Cardiac muscle cell (in vitro differentiated cells and primary cell): ENCODE measurements at places on chromosomes 13 and 19. TPM values are rescaled to one million over a fixed set of nuclear protein-coding genes. Genes with fewer than 3 reads are reported as not detected.

DNA sequence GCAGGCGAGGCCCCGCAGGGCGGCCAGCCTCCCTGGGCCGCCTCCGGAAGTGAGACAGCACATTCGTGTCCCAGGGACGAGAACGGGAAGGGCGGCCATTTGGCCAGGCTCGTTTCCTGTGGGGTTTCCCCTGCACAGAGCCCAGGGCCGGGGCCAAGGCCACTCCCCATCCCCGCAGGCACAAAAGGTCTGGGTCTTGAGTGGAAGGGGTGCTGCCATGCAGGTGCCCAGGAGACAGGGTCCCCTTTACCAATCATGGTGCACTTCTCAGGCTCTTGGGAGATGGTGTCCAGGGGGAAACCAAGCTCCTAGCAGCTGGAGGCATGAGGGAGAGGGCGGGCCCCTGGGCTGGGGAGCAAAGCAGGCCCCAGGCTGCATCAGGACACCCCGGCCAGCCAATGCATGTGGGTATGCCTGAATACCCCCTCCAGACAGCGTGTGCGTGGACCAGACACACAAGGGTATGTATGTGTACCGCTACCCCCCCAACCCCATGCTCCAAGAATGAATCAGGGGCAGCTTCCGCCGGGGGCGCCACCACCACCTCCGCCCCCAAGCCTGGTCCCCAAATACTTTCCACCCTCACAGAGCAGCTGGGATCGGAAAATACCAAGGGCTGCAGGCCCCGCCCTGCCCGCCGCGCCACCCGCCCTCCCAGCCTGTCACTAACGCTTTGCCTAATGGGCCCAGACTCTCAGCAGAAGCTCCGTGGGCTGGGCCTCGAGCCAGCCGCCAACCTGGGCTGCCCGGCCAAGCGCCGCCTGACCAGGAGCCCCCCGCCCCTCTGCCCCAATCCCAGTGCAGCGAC, 37.6 kb upstream of the NANOS3 start:
- no peaks in the 10 kb centered on the region for H3K27me3 ChIP-seq
- no peak overlapping the region for H3K27ac ChIP-seq
- peak; percentile 86 for DNase-seq
- H3K4me3 ChIP-seq, result no peak overlapping the region
- peaks cover 3% of the 10 kb centered on the region for H3K36me3 ChIP-seq
- peaks cover 23% of the 10 kb centered on the region for H3K4me1 ChIP-seq

GRCh38 chr13:84399320-84400085, 517.2 kb upstream of the SLITRK1 start:
- H3K27me3 ChIP-seq, result no peaks in the 10 kb centered on the region
- no peaks in the 10 kb centered on the region for H3K36me3 ChIP-seq
- DNase-seq, result no peak
- no peak overlapping the region for H3K27ac ChIP-seq
- H3K4me3 ChIP-seq, result no peak overlapping the region
- no peaks in the 10 kb centered on the region for H3K4me1 ChIP-seq

GRCh38 chr13:35912841-35913240, 218.3 kb downstream of the DCLK1 start:
- no peak overlapping the region for H3K4me3 ChIP-seq
- H3K27ac ChIP-seq, result no peak overlapping the region
- no peaks in the 10 kb centered on the region for H3K27me3 ChIP-seq
- H3K4me1 ChIP-seq, result no peaks in the 10 kb centered on the region

- H3K27me3 ChIP-seq, result no peaks in the 10 kb centered on the region
- peaks cover 13% of the 10 kb centered on the region for H3K4me1 ChIP-seq
- peak overlapping the region; percentile 98 for H3K27ac ChIP-seq
- no peaks in the 10 kb centered on the region for H3K36me3 ChIP-seq
- H3K4me3 ChIP-seq, result peak overlapping the region; percentile 85
These were observed 1.2 kb upstream of the ING1 start for GRCh38 chr13:110712081-110712848.

- H3K36me3 ChIP-seq, result no peaks in the 10 kb centered on the region
- no peak within 1 kb of the TSS for H3K27ac ChIP-seq
- DNase-seq, result no peak
- H3K27me3 ChIP-seq, result peaks cover 4% of the 10 kb centered on the region
- no peaks in the 10 kb centered on the region for H3K4me1 ChIP-seq
These were observed at the start of gene KLK12 for GRCh38 chr19:51034704-51035103. Gene KLK12 (minus strand): TSS chr19:51035002. CDS start chr19:51034621, 381 bp downstream.

GRCh38 chr19:934197-934840, 8.5 kb downstream of the ARID3A start:
- H3K27me3 ChIP-seq, result no peaks in the 10 kb centered on the region
- DNase-seq, result no peak
- H3K36me3 ChIP-seq, result peaks cover 20% of the 10 kb centered on the region
- no peak overlapping the region for H3K4me3 ChIP-seq

The KLF1 gene
- polyA plus RNA-seq, result 1.3 and 1.4 TPM in 2 replicates

- no peak overlapping the region for H3K27ac ChIP-seq
- no peaks in the 10 kb centered on the region for H3K4me1 ChIP-seq
- DNase-seq, result no peak
- H3K36me3 ChIP-seq, result no peaks in the 10 kb centered on the region
These were observed 1992.9 kb upstream of the PCDH20 start for GRCh38 chr13:63408331-63409189.

The RNASEH2B gene
- 21.1 and 33.1 TPM in 2 replicates for polyA plus RNA-seq

DNA sequence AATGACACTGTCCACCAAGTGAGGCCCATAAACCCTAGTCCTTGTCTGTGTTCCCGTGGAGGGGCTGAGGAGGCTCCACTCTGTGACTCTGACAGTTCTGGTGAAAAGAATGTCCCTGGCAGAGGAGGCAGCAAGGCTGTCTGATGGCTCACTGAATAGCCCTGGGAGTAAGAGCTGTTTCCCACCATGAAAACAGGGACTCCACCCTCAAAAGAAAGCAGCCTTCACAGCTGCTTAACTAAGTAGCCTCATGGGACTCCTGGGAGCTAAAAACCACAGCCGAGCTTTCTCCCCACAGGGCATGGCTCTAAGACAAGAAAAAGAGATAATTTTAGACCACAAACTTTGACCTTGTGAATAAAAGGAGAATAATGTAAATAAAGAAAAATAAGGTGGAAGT, 135.1 kb upstream of the FRY start:
- no peak overlapping the region for H3K27ac ChIP-seq
- no peaks in the 10 kb centered on the region for H3K36me3 ChIP-seq
- no peak overlapping the region for H3K4me3 ChIP-seq
- H3K27me3 ChIP-seq, result no peaks in the 10 kb centered on the region
- peaks cover 17% of the 10 kb centered on the region for H3K4me1 ChIP-seq

The FCHO1 gene
- polyA plus RNA-seq, result 2.5 and 4.3 TPM in 2 replicates

DNA sequence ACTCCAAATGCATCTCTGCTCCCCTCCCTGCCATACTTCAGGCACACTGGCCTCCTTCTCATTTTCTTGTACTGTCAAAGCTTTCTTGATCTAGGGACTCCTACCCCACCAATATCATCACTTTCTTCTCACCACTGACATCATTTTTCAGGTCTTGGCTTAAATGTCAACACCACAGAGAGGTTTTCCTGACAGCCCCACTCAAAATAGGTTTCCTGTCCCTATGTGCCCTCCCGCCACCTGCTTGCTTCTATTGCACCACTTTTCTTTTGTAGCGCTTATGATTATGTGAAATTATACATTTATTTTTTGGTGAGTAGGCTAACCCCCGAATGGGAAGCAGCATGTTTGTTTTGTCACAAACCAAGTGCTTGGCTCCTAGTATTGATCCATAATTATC, 164.6 kb downstream of the NDFIP2 start:
- no peaks in the 10 kb centered on the region for H3K36me3 ChIP-seq
- peak overlapping the region; percentile 36 for H3K27ac ChIP-seq
- peaks cover 9% of the 10 kb centered on the region for H3K4me1 ChIP-seq
- no peak overlapping the region for H3K4me3 ChIP-seq
- no peak for DNase-seq
- H3K27me3 ChIP-seq, result no peaks in the 10 kb centered on the region

DNA sequence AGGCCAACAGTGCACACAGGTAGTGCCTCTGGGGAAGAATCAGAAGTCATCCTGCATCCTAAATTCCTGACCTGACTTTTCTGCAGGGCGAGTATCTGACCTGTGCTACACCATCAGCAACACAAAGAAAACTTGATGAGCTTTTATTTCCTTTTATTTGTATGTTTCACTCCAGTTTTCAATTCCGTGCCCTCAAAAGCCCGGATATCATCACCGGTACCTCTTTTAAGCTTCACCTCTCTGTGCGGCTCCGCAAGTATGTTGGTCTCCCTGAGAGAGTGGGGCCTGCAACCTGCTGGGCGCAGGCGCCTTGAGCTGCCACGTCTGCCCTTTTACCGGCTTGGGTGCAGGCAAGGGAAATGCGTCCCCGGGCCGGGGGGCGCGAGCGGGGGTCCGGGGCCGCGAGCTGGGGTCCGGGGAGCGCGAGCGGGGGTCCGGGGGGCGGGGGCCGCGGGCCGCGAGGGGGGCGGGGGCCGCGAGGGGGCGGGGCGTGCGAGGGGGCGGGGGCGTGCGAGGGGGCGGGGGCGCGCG, 4.3 kb upstream of the DUXA start:
- no peaks in the 10 kb centered on the region for H3K36me3 ChIP-seq
- no peaks in the 10 kb centered on the region for H3K4me1 ChIP-seq
- H3K27me3 ChIP-seq, result no peaks in the 10 kb centered on the region
- H3K4me3 ChIP-seq, result peak overlapping the region; percentile 36
- H3K27ac ChIP-seq, result peak overlapping the region; percentile 57

The CGB1 gene
- polyA plus RNA-seq, result not detected in 2 replicates

GRCh38 chr13:110194451-110194850, 112.5 kb downstream of the COL4A1 start:
- H3K36me3 ChIP-seq, result no peaks in the 10 kb centered on the region
- DNase-seq, result peak; percentile 70
- H3K27me3 ChIP-seq, result no peaks in the 10 kb centered on the region
- no peak overlapping the region for H3K27ac ChIP-seq
- no peak overlapping the region for H3K4me3 ChIP-seq
- H3K4me1 ChIP-seq, result peaks cover 7% of the 10 kb centered on the region

DNA sequence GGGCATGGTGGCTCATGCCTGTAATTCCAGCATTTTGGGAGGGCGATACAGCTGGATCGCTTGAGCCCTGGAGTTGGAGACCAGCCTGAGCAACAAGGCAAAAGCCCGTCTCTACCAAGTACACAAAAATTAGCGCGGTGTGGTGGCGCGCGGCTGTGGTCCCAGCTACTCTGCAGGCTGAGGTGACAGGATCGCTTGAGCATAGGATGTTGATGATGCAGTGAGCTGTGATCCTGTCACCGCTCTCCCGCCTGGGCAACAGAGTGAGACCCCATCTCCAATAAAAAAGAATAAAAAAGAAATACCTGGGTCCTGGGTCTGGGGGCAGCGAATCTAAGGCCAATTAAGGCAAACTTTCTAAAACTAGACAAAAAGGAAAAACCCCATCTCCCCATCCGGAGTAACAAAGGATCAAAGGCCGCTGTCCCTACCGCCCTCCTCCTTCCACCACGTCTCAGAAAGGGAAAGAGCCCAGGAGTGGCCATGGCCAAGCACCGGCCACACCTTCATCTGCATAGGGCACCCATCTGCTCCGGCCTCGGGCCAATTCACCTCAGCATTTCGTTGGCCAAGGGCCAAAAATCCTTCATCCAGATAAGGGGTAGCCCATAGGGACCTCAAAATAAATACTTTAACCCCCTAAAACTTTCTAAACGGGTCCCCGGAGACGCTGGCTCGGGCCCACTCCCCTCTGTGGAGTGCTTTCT, 851 bp downstream of the ZNF320 start:
- no peaks in the 10 kb centered on the region for H3K27me3 ChIP-seq
- peak; percentile 21 for DNase-seq
- H3K27ac ChIP-seq, result peak overlapping the region; percentile 98
- H3K4me3 ChIP-seq, result peak overlapping the region; percentile 73
- peaks cover 4% of the 10 kb centered on the region for H3K4me1 ChIP-seq
- H3K36me3 ChIP-seq, result no peaks in the 10 kb centered on the region

The BIVM gene
- polyA plus RNA-seq, result 16.1 and 28.8 TPM in 2 replicates

GRCh38 chr19:14577885-14578427, 4.9 kb upstream of the CLEC17A start:
- H3K4me3 ChIP-seq, result no peak overlapping the region
- no peaks in the 10 kb centered on the region for H3K4me1 ChIP-seq
- DNase-seq, result no peak
- no peaks in the 10 kb centered on the region for H3K36me3 ChIP-seq
- H3K27me3 ChIP-seq, result no peaks in the 10 kb centered on the region

GRCh38 chr19:30128211-30128610, 186.2 kb downstream of the URI1 start:
- no peak overlapping the region for H3K27ac ChIP-seq
- DNase-seq, result no peak

- no peak for DNase-seq
- H3K4me1 ChIP-seq, result no peaks in the 10 kb centered on the region
- no peak overlapping the region for H3K4me3 ChIP-seq
- no peak overlapping the region for H3K27ac ChIP-seq
These were observed 11.4 kb upstream of the EDDM13 start for GRCh38 chr19:56261145-56261544.

DNA sequence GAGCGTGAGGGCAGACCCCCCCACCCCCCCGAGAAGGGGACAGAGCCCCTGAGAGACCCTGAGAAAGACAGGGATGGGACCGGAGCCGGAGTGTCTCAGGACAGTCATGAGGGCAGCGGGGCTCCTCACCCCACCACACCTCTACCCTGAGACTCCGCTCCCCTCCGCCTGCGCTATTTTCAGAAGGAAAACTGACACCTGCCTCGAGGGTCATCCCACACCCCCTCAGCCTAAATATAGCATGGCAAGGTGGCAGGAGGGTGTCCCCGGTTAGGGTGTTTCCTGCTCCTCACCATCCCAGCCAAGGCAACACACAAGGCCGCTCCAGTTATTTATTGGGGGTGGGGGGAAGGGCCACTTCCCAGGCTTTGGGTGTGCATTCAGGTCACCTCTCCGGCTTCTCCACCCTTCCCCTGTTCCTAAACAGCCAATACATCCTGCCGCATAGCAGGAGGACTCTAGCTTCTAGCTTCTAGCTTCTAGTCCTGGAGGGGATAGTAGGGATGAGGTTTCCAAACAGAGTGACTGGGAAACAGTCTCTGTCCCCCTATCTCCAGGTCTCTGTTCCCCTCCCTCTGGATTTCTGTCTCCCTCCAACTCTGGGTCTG, 1.4 kb upstream of the NTF4 start:
- H3K27me3 ChIP-seq, result no peaks in the 10 kb centered on the region
- peak overlapping the region; percentile 93 for H3K27ac ChIP-seq
- peaks cover 45% of the 10 kb centered on the region for H3K4me1 ChIP-seq
- no peaks in the 10 kb centered on the region for H3K36me3 ChIP-seq
- no peak overlapping the region for H3K4me3 ChIP-seq

GRCh38 chr19:40571831-40572495, 4.7 kb upstream of the SHKBP1 start:
- no peaks in the 10 kb centered on the region for H3K4me1 ChIP-seq
- no peak overlapping the region for H3K4me3 ChIP-seq
- H3K36me3 ChIP-seq, result no peaks in the 10 kb centered on the region
- peaks cover 33% of the 10 kb centered on the region for H3K27me3 ChIP-seq
- H3K27ac ChIP-seq, result no peak overlapping the region
- no peak for DNase-seq

The PRDX2 gene
- 1,469 and 1,719 TPM in 2 replicates for polyA plus RNA-seq

- H3K36me3 ChIP-seq, result no peaks in the 10 kb centered on the region
- no peaks in the 10 kb centered on the region for H3K27me3 ChIP-seq
These were observed 121.8 kb downstream of the AKAP11 start for GRCh38 chr13:42393573-42394360.

DNA sequence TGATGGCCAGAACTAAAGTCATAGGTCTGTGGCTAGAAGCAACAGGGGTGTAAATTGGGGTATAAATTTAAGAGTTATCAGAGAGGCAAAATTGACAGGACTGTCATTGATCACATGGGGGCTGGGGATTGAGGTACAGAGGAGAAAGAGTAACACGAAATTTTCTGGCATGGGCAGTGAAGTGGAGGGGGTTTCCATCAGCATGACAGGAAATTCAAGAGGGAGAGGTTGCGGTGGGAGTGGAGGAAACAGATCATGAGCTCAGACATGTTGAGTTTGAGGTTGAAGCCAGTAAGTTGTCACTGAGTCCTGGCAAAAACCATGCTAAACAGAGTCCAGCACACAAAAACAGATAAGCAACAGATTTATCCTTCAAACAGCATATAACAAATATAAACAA, 192.1 kb upstream of the TSC22D1 start:
- DNase-seq, result peak; percentile 45
- no peak overlapping the region for H3K27ac ChIP-seq
- no peaks in the 10 kb centered on the region for H3K36me3 ChIP-seq
- H3K4me1 ChIP-seq, result peaks cover 13% of the 10 kb centered on the region
- H3K4me3 ChIP-seq, result no peak overlapping the region
